ENCODE measurements at places on chromosomes 13 and 19. TPM values are rescaled to one million over a fixed set of nuclear protein-coding genes. Genes with fewer than 3 reads are reported as not detected.

DNA sequence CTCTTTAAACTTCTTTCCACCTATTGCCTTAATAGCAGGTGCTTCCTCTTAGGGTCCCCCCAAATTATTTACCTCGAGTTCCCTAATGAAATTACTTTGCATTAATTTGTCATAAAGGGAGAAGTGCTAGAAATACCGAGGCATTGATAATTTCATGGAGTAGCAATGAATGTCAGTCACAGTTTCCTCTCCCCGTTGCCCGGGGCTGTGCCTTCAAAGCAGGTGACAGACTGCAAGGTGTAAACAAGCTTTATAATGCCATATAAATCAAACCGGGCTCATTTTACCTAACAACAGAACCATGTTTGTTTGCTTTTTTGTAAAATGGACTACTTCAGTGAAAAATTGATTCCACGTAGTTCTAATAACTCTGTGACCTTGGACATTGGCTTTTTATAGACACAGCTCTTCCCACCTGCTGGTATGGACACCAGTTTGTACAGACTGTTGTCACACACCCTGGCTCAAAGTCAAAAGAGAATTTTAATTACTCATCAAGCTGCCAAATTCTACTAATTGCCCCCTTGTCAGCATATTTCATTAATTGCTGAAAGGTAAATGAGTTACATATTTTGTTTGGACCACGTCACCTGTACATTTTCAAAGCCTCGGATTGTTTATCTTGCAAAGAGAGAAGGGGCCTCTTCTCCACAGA is 171.1 kb downstream of the STK24 start:
- no peak for DNase-seq

DNA sequence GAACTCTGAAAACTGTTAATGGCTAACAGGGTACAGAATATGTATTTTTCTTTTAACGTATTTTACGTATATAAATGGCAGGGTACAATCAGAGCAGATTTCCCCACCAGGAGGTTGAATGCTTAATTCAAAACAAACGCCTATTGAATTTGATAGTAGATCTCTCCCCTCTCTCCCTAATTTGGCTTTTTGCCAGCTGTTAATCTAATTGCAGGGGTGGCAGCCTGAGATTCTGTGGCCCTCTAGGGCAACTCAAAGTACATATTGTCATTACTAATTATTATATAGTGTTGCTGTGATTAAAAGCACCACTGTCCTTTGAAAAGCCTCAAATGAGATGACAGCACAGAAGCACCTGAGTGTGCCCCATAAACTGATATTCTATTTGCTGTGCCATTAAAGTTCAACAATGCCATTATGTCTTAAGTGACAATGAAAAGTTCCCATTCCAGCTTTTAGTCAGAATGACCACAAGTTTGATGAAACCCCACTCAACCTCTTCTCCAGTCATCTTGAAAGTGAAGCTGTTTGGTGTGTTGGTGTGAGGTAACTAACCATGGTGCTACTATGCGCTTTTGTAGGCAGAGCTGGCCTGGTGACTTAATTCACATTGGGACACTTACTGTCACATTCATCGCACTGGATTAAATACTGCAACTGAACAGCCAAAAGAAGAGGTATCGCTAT is 351.4 kb downstream of the KCNRG start:
- no peak for DNase-seq

SMIM24 gene
- total RNA-seq, result 1.7 TPM

DNA sequence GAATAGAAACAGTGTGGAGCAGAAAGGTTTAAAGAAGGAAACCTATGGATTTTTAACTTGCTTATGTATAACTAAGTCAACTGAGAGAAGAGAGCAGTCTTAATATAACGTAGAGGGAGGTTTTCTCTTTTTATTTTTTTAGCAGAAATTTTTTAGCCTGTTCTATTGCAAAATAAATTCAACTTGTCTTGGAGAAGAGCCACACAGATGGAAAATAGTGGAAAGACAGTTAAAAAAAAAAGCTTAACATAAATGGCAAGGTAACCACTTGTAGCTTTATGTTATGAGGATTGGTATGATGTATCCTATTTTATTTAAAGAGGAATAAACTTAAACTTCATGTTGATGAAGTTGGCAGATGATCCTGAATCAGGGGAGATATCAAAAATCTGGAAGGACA is 312.4 kb downstream of the SHISA2 start:
- DNase-seq, result no peak

DNA sequence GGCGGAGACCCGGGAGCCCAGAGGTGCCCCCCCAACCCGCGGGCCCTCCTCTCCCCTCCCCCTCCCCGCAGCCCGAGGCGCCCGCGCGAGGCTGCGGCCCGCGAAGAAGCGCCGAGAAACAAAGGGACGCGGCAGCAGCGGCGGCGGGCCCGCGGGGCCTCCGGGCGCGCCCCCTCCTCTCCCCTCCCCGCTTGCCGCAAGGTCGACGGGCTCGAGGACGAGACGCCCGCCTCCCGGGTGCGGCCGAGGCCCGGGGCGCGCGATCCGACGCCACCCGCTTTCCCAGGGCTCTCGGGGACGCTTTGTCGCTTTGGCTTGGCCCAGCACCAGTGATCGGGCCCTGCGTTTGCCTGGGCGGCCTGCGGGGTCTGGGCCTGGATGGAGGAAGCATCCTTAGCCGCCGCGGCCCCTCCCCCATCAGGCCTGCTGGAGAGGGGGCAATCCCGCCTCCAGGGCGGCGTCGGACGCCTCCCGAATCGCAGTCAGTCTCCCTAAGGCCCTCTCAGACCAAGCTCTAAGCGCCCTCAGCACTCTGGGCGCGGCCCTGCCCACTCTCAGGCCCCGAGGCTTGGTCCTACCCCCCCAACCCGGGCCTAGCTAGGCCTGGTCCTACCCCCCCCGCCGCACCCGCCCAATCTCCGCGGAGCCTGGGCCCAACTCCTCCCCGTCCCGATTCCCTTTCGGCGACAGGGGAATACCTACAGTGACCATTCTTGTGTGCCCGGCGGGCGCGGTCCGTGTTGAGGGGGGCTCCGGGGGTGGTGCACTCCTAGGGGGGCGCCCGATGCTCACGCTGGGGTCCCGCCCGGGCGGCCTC is 740 bp downstream of the ELAVL3 start:
- DNase-seq, result no peak

DNA sequence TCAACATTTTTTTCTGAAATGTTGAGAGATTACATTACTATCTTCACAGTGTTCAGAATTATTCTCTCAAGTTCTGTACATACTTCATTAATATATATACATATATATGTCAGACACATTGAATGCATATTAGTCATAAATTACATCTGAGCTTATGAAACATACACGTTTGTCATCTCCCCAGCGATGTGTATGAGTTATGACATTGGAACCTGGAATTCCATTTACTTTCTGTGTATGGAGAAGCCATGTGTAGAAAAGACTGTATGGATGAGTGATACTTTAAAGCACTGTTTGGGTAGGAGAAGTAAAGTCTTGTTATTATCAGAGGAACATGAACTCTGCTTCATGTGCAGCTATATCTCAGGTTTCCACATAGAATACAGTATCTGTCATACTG is 167.2 kb downstream of the FGF14 start:
- DNase-seq, result no peak

PLEKHJ1 gene
- total RNA-seq, result 145 TPM

- DNase-seq, result no peak
Measured at GRCh38 chr13:110433014-110433413, 125.9 kb downstream of the COL4A2 start.

Data from neural progenitor cell (in vitro differentiated cells).